NCI-H2029 treated with DMSO at 0.1 percent for 48 hours (cell line): ENCODE measurements at places on chromosomes 4 and X.
A peak's percentile ranks its signal among the peaks of the same experiment; 100 is the strongest.

- DNase-seq, result no peak
Measured at GRCh38 chr4:87961993-87962392, 13.5 kb upstream of the SPP1 start.

DNA sequence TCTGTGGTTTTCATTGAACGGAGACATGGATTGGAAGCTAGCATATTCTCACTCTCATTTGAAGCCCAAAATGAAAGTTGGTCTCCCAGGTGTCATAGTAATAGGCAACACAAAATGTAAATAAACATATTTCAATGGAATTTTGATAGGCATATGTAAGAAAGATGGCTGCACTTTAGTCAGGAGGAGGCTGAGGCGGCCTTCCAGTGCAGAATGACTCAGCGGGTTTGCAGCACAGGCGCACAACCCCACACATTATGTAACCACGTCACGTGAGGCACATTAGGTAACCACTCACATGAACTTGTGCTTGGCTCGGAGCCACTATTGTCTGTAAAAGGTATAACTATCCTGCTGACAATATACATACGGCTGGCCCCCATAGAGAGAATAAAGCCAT, 381.7 kb downstream of the GPAT3 start:
- DNase-seq, result no peak

DNA sequence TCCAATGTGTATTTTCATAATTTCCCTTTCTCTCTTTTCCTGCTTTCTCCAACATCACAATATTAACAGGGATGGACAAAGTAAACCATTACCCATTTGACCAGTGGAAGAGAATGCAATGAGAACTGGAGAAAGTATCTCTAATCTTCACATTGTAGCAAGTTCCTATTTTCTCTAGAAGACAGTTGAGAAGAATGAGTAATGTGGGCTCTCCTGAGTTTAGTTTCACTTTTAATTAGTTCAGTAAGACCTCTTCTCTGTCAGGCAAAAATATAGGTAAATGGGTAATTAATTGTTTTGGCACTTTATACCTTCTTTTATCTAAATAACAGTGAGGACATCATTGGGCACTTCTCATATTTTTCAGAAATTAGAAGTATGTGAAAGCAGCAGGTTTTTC, 602.0 kb downstream of the GLUD2 start:
- DNase-seq, result no peak

- no peak for DNase-seq
Measured at GRCh38 chrX:110794601-110795000, 1.0 kb downstream of the CHRDL1 start.

DNA sequence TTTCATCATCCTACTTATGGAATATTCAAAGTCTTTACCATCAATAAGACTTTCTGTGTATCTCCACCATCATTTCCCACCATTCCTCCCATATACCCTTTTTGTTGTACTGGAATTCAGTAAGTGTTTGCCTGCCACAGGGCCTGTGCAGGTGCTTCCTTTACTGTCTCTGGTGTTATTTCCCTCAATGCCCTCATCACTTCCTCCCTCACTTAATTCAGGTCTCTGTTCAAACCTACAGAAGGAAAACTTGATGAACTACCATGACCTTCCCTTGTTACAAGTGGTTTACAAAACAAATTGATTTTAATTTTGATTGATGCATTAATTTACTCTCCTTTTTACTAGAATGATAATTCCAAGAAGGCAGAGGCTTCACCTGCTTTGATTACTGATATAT, 159.5 kb upstream of the FAT4 start:
- no peak for DNase-seq

GRCh38 chr4:1247864-1248244, 1.1 kb downstream of the CTBP1 start:
- DNase-seq, result no peak

GRCh38 chr4:15753786-15754185, 24.3 kb upstream of the CD38 start:
- DNase-seq, result no peak

DNA sequence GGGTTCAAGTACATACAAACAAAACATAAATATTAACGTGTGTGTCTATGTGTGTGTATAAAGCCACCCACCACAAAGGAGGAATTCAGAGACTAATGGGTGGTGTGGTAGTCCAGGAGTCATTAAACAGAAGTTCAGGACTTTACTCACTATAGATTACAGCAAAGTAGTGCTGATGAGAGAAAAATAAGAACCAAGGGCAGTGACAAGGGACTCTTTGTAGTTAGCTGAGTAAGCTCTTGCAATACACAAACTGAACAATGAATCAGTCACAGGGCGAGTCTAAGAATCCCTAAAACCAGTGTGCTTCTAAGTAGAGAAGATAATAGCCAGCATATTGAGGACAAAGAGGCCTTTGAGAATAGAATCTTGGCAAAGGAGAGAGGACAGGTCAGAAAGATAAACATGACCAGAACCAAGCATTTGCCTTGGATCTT, 232.4 kb downstream of the PPP3CA start:
- no peak for DNase-seq

GRCh38 chrX:79530310-79531108, 163.4 kb upstream of the ITM2A start:
- no peak for DNase-seq

DNA sequence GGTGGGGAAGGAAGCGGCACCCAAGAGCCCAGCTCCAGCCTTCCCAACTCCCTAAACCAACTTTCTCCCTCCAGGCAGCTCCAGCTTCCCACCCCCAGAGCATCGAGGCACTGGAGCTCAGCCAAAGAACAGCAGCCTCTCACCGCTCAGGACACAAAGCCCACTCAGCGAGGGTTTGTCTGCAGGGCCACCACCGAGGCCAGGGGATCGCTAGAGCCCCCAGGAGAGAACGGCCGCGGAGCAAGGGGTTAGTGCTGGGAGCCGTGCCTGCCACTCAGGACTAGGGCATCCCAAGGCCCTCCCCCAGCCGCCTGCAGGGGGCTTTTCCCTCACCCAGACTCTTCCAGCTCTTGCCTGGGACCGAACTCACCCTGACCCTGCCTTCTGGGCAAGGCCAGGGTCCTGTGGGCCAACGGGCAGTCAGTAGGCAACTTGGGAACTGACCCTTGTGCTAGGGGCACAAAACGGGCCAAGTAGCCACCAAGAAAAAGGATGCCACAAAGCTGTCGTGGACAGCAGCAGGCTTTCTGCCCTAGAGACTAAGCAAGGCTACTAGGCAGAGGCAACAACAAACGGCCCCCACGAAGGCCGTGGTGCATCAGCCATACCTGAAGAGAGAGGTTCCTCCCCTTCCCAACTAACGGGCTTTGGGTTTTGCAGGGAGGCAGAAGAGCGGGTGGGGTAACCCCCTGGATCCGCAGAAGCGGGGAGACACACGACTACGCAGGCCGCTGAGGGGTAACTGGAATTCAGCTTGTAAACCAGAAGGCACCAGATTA, 2.3 kb downstream of the HCFC1 start:
- no peak for DNase-seq

DNA sequence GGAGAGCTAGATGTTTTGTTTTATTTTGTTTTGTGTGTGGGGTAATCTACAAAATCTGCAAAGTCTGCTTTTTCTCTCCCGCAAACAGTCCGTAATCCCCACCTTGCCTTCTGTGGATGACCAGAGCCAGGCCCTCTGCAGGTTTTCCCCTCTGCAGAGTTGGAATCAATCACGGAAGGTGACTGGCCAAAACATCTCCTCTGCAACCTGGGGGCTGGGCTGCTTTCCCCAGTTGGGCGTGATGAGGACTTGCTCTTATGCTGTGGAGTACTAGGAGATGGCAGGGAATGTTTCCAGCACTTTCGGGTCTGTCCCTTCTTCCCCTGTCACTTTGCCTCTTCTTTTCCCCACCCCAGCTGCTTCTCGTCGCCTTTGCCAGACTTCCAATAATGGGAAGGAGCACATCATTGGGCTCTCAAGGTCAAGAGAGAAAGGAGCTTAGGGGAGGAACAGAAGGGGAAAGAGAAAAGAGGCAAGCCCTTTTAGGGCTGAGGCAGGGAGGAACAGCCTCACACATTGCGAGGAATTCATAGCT, 1.1 kb downstream of the TMEM35A start:
- no peak for DNase-seq

GRCh38 chr4:5869966-5870619, 22.8 kb downstream of the CRMP1 start:
- no peak for DNase-seq

- no peak for DNase-seq
Measured at GRCh38 chr4:74006009-74006476, 7.6 kb upstream of the CXCL5 start.

DNA sequence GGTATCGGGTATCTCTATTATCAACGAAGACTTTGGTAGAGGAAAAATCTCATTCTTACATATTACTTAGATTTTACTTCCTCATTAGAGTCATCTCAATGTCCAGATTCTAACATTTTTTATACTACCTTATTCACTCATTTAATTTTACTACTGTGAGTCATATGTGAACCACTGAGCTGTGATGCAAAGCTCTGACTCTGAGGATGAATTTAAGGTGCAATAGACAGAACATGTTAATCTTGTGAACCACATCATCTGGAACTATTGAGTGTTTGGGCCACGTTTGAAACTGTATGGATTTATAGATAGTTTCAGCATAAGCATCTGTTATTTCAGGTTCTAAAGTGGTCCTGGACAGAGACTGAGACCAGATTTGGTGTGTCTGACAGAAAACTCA, 78.4 kb downstream of the PWWP3B start:
- no peak for DNase-seq

DNA sequence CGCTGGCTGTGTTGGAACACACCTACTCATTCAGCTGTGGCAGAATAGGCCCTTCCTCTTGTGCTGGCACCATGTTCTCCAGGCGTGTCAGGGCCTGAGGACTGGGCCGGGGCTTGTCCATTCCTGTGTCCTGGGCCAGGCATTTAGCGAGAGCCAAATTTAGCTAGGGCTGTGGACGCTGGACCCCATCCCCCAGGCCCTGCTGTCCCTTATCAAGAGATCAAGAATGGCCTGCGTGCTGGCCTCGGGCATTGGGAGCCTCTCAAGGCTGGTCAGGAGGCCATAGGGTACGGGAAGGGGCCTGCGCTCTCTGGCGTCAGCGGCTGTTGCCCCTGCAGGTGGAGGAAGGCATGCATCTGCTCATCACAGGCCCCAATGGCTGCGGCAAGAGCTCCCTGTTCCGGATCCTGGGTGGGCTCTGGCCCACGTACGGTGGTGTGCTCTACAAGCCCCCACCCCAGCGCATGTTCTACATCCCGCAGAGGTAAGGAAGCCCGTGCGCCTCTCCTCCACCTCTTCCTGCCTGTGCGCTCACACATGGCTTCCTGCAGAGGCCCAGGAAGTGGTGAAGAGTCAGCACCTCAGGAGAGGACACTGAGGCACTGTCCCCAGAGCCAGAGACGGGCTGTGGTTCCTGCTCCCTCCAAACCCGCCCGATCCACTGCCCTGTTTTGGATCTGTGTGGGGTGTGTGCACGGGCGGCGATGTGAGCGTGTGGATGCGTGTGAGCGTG, 15.3 kb downstream of the ABCD1 start:
- DNase-seq, result no peak

- no peak for DNase-seq
Measured at GRCh38 chrX:22122510-22122909, 90.4 kb downstream of the PHEX start.

- DNase-seq, result no peak
Measured at GRCh38 chrX:108736509-108737479, at the start of gene IRS4. TSS of gene IRS4 (minus strand) at chrX:108736563.

GRCh38 chr4:152709675-152710438, 30.1 kb upstream of the TMEM154 start:
- no peak for DNase-seq

DNA sequence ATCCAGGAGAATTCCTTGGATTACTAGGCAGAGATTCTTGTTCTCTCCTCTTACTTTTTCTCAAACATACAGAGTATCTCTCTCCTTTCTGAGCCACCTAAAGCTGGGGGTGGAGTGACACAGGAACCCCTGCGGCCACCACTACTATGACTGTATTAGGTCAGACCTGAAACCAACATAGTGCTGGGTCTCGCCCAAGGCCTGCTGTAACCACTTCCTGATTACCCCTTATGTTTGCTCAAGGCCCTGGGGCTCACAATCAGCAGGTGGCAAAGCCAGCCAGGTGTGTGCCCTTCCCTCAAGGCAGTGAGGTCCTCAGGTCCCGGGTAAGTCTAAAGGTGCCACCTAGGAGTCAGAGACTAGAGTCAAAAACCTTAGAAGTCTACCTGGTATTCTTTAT, 166.4 kb downstream of the PARM1 start:
- DNase-seq, result peak; percentile 66

DNA sequence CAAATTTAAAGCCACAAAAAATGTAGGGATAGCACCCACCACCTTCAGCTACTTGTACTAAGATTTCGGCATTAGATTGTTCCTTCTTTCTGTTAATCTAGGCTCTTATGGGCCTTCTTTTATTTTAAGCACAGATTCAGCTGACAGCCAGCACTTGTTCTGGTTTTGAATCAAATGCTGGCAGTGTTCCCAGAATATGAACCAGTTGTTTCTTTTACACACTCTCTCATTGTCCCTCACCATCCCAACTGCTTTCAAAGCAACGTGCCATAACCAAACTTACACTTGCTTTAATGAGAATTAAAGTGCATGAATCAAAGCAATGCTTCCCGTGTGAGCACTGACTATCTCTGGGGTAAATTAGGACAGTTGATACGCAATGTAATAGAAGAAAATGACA, 744.5 kb upstream of the FAM241A start:
- no peak for DNase-seq

DNA sequence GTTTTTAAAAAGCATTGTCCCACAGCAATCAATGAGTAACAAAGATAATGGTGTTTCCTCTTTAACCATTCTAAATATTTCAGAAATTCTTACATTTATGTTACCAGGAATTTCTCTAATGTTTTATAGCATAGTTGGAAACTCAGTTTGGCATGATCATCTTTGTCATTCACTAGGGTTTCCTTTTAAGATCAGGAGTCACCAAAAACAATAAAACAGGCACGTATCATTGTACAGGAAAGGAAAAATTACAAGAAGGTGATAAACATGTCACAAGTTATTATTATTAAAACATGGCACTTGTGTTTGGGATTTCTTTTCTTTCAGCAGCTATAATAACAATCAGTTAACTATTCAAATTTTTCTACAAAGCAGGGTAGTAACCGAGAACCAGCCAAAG, 84.0 kb downstream of the SLC10A7 start:
- no peak for DNase-seq

GRCh38 chr4:89625599-89626293, 211.2 kb downstream of the SNCA start:
- DNase-seq, result no peak
